ENCODE measurements at places on chromosomes 6 and 20.

DNA sequence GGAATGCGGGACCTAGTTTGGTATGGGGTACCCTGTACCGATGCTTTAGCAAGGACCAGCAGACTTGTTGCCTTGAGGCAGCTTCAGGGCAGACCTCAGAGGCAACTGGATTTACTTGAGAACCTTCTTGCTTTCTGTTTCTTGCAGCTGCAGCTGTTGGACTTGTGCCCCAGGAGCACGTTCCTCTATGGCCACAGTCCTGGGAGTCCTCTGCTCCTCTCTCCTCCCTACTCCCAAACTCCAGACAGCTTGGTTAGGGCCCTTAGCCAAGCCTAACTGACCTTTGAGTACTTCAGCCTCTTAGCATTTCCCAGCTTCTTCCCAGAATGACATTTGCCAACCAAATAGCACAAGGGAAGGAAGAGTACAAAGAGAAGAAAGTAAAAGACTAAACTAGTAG, 34.7 kb downstream of the GHRH start:
- DNase-seq = no peak

- DNase-seq = no peak
These were observed 161.5 kb downstream of the MYLK4 start for GRCh38 chr6:2589171-2589661.

- DNase-seq = no peak
These were observed 615.6 kb upstream of the CDH4 start for GRCh38 chr20:60636417-60636816.

- DNase-seq = no peak
These were observed 480.7 kb downstream of the RFPL4B start for GRCh38 chr6:112827793-112828192.

DNA sequence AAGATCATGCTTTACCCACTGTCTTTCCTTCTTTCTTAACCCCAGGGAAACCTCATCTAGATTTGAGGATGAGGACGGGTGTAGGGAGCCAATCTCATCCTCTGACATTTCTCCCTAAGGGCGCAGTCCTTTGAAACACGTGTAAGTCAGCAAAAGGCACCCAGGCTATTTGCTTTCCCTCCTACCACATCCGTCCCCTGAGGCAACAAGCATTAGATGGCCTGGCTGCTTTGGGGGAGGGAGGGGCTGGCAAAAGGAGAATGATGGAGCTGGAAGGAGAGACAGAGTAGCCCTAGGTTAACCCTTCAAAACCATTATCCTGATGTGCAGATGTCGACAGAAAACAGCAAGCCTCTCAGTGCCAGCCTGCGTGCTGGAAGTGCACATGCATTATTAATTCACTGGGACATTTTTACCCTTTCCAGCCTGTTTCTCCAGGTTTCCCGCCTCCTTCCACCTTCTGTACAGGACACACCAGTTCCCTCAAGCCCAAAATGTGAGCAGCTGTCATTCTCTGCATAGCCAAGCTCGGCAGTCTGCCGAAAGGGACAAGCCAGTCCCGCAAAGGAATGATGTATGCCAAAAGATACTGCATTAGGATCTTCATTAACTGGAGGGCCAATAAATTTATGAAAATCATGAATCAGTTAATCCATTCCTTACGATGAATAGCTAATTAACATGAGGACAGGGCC, 547.2 kb downstream of the CD83 start:
- DNase-seq = peak; percentile 18

DNA sequence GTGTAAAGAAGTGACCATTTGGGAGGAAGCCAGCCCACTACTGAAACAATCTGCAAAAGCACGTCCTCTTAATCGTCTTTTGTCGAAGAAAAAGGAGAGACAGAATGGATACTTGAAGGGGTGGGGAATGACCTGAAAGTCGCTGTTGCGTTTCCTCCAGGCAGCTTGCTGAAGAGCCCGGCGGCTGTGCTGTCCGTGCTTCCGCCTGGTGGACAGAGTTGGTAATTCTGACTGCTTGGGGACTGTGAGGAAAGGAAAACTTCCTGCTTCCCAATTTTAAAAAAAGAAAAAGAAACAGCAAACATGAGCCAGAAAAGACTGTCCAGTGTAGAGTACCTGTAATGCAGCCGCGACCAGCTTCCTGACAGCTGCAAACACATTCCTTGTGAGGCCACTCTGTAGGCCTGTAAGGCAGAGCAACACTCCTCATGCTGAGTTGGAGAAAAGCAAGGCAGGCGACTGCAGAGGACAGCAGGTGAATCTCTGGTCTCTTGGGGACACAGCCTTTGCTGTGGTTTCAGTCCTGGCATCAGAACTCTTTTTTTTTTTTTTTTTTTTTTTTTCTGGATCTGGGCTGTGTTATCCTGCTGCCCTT, 251.1 kb upstream of the TBX18 start:
- peak; percentile 60 for DNase-seq

DNA sequence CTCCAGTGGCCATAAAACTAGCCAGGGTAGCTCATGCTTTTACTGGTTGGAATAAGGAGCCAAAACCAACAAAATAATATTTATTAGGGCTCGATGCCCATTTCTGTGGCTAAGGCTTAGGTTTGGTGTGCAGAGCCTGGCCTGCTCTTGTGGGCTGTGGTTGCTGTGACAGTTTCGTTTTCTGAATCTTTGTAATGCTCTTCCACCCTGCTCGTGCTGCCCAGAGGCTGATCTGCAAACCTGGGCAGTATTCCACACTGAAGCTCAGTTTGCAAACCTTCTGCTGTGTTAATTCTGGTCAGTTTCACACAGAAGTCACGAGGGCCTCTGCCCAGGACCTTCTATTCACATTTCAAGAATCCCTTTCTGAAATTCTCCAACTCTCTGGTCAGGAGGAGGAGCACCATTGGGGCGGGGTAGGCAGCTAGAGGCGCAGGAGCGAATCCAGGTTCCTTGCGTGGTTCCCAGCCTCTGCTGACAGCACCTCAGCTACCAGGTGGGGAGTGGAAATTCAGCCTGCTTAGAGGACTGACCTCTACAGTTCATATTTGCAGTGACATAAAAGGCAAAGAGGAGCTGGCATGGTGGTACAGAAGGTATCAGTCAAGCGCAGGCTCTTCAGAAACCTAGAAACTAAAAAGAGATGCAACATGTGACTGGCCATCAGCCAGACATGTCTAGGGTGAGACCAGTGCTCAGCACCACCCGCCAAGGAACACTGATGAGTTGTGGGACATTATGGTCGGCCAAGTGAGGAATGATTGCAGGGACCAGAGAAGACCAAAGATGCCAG, 14.3 kb upstream of the C20orf144 start:
- DNase-seq = peak; percentile 39

DNA sequence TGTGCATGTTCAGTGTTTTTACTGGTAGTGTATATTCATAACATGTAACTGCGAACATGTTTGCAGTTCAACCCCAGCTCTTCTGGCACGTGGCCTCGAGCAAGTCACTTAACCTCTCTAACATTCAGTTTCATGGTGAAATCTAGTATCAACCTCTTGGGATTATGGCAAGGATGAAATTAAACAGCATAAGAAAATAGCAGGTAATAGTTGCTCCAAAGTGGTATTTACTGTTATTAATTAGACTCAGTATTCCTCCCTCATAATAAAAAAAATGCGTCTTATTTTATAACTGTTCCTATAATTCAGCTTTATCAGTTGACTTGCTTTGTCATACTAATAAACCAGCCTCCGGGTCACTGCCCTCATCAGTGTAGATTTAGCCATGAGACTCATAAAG, 15.0 kb downstream of the FAM184A start:
- DNase-seq = no peak

DNA sequence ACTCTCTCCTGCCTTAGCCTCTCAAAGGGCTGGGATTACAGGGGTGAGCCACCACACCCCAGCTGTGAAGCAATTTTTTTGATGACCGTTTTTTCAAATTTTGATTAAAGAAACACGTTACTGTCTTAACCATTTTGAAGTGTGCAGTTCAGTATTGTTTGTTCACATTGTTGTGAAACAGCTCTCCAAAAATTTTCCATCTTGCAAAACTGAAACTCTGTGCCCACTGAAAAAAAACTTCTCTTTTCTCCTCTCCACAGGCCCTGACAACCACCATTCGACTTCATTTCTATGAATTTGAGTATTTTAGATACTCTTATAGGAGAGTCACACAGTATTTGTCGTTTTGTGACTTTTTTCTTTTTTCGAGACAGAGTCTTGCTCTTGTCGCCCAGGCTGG, 53.9 kb downstream of the ECT2L start:
- DNase-seq = no peak

- peak; percentile 51 for DNase-seq
These were observed 32.5 kb upstream of the TMEM244 start for GRCh38 chr6:129893640-129894039.

DNA sequence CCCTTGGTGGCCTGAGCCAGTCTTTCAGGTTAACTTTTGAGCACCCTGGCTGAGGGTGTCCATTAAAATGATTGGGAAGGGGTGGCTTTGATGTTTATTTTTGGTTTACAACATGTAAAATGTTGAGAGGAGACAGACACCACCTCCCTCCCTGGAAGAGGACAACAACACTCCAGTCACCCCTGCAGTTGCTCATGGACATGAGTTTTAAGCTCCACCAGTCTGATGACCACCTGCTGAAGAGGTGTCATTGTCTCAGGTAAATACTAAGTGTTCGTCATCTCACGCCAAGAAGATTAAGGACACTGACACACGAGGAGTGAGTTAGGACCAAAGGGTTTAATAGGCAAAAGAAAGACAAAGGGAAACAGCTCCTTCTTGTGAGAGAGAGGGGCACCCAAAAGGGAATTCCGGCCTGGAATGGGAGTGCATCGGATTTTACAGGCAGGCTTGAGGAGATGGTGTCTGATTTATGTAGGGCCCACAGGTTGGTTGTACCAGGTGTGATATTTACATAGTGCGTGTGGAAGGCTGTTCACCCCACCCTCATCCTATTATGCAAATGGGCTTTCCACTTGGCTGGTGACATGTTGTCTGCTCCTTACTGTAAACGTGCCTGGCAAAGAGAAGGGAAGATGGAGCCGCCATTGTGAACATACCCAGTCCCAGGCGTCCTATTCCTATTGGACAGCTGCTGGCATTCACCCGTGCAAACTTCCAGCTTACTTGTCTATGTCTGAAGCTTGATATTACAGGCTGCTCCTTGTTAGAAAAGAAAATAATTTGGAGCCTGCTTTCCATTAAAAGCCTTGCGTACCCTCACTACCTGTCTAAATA, 6.6 kb downstream of the HLA-B start:
- no peak for DNase-seq

DNA sequence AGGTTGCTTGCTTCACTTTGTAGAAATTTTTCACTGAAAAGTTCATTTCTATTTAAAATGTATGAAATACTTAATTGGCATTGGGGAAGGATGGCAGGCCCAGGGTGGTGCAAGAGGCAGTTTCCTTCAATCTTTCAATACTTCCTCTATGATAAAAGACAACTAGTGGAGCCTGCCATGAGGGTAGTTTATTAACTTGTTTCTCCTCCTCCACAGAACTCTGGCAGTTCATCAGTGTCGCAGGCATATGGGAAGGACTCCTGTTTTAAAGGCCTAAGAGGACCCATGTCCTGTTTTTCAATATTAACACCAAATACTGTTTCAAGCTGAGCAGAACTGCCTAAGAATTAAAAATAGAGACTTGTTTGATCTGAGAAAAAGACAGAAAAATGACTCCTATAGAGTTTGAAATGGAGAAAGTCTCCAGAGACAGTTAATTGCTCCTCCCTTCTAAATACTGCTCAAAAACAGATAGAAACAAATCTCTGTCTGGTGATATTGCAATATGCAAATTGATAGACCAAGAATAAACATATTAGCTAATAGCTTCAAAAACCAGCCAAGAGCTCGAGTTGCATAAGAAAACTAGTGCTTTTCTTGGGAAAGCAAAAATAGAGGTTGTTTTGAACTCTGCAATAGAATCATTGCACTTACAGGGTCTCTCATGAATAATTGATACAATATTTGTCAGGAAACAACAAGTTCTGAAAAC, 665.7 kb upstream of the SLC35B3 start:
- no peak for DNase-seq

- DNase-seq = peak; percentile 62
These were observed 39.4 kb downstream of the KIAA1755 start for GRCh38 chr20:38221119-38221589.

GRCh38 chr6:157859775-157860504, 36.9 kb downstream of the SNX9 start:
- no peak for DNase-seq

DNA sequence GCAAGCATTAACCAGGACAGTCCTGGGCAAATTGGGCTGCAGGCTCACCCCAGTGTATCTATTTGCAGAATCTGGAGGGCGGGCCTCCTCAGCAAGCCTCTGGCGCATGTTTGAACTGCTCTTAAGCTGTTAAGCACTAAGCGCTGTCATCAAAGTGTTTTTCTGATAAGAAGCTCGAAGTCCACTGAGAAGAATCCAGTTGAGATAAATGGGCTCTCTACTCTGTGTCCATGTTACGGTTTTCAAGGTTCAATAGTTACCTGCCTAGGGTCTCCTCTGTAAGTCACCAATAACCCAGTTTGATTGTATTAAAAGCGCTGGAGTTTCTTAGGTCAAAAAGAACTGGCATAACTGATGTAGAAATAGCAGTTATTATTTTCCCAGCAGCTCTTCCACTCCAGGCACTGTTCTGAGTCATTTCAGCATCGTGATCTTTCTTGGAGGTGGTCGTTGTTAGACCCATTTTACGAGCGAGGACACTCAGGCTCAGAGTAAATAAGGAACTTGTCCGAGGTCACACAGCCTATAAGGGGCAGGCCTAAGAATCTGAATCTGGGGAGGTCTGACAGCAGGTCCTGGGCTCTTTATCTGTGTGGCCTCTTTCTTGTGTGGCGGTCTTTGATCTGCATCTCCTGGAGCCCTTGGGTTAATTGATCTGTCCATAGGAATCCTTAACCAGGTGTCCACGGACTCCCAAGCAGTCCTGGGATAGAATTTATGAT, 207.4 kb upstream of the ZNF217 start:
- DNase-seq = no peak

DNA sequence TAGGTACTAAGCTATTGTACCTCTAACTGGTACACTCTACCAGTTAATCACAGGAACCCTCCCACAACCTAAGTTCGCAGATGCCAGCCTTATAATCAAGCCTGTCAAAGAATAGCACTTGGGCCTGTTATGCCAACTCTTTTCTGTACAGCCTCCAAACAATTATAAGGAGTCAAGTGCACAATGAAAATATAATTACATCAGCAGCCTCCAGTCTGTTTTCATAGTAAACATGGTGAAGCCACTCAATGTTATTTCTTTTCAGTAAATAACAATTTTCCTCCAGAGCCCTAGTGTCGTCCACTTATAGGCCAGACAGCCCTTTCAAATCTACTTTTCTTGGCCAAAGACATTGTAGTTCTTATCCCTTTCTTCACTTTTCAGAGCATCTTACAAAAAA, 82.7 kb upstream of the CARMIL1 start:
- DNase-seq = no peak

DNA sequence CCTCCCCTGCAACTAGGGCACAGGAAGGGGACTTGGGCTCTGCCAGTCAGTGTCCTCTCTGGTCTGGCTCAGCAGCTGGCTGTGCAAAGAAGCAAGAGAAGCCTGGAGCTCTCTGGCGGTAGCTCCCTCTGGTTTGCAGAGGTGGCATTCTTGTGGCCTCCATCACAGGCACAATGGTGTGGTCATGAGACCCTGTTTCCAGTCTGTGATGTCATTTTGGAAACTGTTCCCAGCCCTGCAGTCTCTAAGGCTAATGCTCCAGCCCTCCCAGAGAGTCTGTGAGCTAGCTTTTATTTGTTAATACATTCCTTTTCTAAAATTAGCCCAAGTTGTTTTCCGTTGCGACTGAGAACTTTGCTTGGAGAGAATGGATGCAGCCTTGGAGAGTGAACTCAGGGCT, 69.5 kb upstream of the FOXQ1 start:
- peak; percentile 39 for DNase-seq

All from fibroblast of upper back skin (primary cell).